Ureter (tissue), 1 donor: ENCODE measurements at places on chromosomes 13 and 19.

DNA sequence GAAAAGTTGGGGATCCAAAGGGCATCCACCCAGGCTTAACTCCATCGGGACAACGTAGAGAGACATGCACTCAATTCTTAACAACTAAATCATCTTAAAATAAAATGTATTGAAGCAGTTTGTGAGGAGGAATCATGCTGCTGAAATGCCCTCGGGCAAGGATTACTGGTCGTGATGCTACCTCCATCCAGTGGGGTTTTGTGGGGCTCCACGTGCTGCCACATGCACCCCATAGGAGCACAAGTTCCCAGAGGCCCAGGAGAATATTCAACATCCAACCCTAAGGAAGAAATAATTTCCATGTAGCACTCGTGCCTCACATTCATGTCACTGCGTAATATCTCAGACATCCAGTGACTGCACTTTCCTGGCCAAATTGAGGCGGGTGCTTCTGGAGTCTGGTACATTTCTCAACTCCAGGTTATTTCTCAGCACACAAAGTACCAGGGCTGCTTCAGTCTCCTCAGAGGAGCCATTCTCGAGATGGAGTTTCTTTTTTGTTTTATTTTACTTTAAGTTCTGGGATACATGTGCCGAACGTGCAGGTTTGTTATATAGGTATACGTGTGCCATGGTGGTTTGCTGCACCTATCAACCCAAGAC, 429.8 kb downstream of the FOXO1 start:
- no peak for DNase-seq

DNA sequence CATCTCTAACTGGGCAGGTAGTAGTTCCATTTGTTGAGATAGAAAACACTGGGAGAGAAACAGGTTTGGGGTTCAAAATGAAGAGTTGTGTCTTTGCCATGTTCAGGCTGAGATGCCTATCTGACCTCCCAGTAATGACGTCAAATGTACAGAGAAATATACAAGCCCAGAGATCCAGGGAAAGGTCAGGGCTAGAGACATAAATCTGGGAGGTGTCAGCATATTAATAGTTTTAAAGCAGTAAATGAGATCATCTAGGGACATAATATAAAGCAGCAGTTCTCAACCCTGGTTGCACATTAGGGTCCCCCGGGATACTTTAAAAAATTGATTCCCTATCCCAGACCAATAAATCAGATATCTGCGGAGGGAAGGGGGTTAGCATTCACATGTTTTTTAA, 501.5 kb downstream of the UQCRFS1 start:
- DNase-seq, result no peak

DNA sequence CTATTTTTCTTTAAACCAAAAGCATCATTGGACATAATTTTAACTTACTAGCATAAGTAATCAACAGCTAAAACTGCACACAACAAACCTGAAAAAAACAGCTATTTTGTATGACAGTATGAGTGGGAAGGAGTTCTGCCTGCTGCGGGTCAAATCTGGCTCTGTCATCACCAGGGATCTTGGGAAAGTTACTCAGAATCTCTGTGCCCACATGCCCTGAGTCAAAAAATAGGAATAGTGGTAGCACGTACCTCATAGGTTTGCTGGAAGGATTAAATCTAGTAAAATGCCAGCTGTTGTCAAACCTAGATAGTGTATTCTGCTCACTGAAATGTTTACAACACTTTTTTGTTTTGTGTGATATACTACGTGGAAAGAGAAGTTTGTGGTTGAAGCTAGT, 1.1 kb downstream of the CLN5 start:
- DNase-seq, result no peak

- no peak for DNase-seq
Measured at GRCh38 chr13:25190771-25191170, 18.7 kb upstream of the AMER2 start.
